ENCODE measurements at places on chromosomes 6 and 20.

DNA sequence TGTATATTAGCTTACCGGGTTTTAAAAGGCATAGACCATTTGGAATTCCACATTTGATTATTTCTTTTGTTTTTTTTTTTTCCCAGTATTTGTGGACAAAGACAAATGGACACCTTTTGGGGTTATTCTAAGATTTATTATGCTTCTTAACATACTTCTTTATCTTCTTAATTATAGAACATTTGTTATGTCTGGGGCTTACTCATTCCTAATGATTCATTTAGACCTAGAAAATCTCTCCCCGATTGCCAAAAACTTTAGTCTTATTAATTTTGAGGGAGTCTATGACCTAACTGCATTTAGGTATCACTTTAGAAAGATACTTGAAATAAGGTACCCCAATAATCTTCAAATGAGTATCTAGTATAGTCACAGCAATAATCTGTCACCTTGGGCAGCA, 170.7 kb upstream of the PREP start:
- no peak for DNase-seq

DNA sequence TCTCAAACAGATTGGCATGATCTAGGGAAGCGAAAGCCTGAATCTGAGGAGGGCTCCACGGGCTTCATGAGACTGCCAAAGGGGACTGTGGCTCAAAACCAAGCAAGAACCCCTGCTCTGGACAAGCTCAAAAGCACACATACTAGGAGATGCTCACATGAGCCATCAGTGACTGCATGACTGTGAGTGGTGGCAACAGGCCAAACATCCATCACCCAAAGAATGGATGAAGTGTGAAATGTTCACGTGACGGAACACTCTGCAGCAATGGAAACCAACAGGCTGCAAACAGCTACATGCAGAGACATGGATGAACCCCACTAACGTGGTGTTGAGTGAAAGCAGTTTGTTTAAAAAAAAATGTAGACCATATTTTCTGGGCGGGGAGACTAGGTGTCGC, 136.3 kb downstream of the PREX1 start:
- no peak for DNase-seq

DNA sequence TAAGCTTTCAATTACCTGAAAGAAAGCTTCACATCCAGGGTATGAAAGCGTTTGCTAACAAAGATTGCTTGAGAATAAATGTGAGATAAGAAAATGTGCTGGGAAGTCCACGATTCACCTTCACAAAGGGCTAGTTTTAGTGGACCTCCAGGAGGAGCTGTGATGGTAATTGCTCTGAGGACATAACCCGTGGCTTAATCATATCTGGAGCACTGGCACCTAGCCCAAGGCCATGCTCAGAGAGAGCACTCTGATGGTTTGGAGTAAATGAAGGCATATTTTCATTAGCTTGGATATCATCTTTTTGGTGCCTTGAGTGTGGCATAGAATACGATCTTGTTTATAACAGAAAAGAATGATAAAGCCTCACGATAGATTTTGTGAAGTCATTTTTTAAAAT, 46.9 kb upstream of the BACH2 start:
- DNase-seq, result no peak

DNA sequence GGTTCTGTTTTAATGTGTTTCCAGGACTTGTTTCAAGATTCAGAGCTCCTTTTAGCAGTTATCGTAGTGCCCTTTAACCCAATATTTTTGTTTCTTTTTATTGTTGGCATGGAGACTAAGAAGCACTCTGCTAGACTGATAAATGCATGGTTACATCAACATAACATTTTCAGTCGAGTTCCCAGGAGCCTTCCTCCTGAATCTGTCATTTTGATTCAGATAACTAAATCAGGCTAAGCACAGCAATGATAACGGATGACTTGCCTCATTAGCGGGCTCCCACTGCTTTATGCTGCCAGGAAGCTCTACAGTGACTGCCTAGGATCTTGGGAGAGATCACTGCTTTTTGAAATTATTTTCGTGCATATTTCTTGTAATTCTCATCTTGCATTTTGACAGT, 772.8 kb upstream of the GJE1 start:
- no peak for DNase-seq

DNA sequence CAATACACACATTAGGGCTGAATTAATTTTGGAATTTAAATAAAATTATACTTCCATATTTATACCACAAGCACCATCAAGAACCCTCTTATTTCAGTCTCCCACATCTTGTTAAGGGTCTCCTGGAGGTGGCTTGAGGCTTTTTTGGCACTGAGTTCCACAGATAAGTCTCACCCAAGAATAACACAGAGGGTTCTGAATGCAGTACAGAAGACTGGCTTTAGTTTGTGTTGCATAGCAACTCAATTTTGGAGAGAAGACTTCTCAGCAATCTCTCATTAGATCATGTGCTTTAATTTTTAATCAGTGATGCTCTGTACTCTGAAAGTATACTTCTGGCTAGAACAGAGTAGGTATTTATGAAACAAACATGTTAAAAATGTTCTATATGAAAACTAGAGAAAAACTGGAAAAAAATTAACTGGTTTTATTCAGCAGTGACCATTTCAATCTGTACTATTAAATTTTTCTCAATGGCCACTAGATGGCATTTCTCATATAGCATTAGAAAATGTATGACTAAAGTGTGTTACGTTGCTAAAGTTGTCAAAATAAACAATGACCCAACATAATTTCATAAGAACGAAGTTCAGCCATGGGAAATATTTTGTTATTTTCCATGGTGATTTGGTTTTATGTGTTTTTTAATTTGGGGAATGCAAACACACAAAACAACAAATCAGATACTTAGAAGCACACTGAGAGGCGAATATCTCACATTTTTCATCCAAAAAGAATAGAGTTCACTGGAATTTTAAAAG, 32.7 kb upstream of the MAP7 start:
- DNase-seq, result peak; percentile 69

- DNase-seq, result no peak
These were observed 203.8 kb downstream of the ALDH8A1 start for GRCh38 chr6:134746140-134746539.

DNA sequence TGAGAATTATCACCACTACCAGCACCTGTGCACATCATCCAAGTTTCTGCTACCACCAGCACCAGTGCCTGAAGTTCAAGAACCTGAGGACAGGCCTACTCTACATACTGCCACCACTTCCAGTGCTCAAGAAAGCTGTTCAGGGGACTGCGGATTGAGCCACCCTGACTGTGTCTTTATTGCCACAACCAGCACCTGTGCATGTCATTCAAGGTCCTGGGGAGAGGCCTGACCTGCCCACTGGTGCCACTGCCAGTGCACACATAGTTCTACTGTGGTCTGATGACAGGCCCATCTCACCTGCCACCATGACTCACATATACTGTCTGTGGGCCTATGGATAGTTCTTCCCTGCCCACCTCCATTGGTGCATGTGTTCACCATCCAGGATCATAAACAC, 559.4 kb downstream of the COL12A1 start:
- no peak for DNase-seq

- DNase-seq, result no peak
These were observed 6.4 kb upstream of the MTRES1 start for GRCh38 chr6:107021446-107022185.

- DNase-seq, result no peak
These were observed 91.5 kb upstream of the RREB1 start for GRCh38 chr6:7016226-7016625.

GRCh38 chr20:37941332-37941731, 38.4 kb downstream of the VSTM2L start:
- DNase-seq, result peak; percentile 18

GRCh38 chr6:156910938-156911337, 133.8 kb downstream of the ARID1B start:
- DNase-seq, result peak; percentile 2

- no peak for DNase-seq
These were observed 80.6 kb upstream of the HIVEP1 start for GRCh38 chr6:11931296-11932035.

- DNase-seq, result no peak
These were observed 4.2 kb downstream of the TNFAIP3 start for GRCh38 chr6:137871291-137871690.

GRCh38 chr6:511488-512137, 120.1 kb downstream of the IRF4 start:
- no peak for DNase-seq

DNA sequence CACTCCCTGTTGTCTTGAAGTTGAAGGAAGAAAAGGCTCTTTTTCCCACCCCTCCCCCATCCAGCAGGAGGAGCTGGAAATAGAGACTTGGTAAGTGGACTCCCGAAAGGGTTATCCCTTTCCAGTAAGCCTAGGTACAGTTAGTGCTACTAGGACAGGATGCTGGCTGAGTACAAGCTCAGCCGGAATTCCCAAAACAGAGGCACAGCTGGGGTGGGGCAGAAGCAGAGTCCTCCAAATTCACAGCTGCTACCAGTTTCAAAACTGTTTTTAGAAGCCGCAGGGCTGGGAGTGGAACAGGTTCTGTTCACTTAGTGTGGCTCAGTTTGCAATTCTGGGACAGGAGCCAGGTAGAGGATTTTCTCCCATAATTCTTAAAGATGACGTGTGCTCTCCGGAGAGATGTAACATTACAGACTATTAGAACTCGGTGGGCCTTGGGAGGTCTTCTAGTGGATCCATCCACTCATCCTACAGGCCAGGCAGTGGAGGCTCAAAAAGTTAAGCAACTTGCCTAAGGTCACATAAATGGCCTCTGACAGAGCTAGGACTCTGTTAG, 19.0 kb upstream of the UTRN start:
- DNase-seq, result no peak

DNA sequence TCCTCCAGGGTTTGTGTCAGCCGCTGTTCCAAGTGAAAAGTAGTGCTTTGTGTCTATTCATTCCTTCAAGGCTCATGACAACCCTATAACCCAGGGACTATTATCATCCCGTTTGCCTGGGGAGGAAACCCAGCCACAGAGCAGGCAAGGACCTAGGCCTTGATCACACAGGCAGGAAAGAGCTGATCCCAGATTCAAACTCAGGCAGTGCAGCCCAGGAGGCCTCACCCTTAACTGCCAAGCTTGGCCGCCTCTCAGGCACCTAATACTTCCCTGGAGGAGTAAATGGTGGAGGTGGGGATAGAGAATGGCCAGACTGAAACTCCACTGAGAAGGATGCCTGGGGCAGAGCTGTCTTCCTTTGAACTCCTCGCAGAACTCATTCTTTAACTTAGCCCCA, 215.1 kb upstream of the QKI start:
- no peak for DNase-seq

DNA sequence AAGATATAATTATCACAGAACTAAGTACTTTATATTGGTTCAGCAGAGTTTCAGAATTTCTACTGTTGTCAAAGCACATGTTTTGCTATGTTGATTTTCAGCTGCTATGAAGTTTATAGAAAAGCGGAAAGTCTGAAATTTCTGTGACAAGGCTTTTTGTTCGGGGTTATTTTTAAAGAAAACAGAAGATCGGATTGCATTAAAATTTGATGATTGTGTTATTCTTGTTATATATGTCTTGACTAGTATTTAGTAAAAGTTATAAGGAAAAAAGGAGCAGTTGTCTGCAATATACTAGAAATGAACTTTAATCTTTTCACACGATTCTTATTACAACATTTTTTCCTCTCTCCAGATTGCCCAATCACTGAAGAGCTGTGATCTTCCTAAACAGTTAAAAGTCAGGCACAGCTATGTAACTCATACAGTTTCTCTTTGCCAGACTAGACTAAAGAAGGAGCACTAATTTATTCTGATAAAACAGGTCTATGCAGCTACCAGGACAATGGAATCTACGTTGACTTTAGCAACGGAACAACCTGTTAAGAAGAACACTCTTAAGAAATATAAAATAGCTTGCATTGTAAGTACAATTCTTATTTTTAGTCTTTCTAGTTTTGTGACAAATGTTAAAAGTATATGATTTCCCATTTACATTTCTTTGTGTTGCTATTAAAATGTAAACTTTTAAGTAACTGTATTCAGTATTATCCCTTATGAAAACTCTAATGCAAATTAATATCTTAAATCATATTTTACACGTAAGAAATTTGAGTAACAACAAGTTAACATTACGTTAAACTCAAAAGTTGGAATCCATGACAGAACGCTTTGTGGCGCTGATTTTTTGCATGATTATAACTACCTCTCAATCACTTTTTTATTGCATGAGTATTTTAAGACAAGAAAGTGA, at the start of gene ENPP3:
Gene ENPP3 (plus strand): TSS at position 423 of the 913 bp plus-strand sequence. CDS start 83 bp downstream, at position 506.
- no peak for DNase-seq

DNA sequence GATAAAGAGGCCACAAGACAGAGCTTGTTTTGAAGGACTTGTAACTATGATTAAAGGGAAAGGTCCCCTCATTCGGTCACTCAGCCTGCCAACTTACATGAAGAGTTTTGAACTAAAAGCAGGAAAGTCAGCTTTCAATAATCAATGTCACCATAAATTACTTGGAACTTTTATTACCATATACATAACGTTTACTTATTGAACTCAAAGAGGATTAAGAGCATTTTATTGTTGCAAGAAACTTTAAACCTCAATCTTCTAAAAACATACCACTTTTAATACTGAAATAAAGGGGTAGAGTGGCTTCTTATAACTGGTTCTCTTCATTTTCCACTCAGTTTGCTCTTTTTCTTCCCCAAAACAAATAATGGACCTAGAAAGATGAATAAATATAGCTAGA, 65.1 kb downstream of the CNKSR3 start:
- no peak for DNase-seq

GRCh38 chr20:38067717-38068365, 34.3 kb downstream of the RPRD1B start:
- no peak for DNase-seq

GRCh38 chr6:137877113-137877512, 10.1 kb downstream of the TNFAIP3 start:
- DNase-seq, result no peak

DNA sequence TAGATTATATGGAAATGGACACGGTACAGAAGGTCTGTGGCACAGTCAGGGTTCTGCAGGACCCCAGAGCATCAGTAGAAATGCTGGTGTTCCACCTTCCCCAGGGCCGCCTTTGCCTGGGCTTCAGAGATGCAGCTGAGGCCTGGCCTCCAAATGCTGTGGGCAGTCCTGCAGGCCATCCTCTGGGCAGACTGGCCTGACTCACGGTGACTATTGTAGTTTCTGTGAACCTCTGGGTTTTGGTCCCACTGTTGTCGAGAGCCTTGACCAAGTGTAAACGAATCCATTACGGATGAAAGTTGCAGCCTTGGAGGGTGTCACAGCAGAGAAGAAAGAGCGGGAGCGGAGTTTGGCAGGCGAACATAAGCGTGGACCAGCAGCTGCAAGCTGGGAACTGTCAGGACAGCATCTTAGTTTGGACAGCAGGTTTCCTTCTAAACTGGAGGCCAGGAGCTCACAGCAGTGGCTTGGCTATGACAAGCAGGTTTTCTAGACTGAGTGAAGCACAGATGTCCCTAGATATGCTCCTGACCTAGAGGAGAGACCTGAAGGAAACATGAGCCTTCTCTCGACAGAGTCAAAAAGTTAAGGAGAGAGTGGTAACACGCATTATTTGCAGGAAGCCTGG, 46.2 kb upstream of the BCLAF1 start:
- no peak for DNase-seq

- DNase-seq, result peak; percentile 84
These were observed 1.4 kb downstream of the BTN1A1 start for GRCh38 chr6:26501482-26501986.

- no peak for DNase-seq
These were observed 22.2 kb upstream of the ADGRG6 start for GRCh38 chr6:142279350-142280180.

GRCh38 chr6:132202574-132202973, 198.7 kb downstream of the MOXD1 start:
- no peak for DNase-seq

- no peak for DNase-seq
These were observed 164.4 kb downstream of the TMEM242 start for GRCh38 chr6:157158897-157159296.

All from DMS53 (cell line).